ENCODE measurements at places on chromosomes 1 and 21. TPM values are rescaled to one million over a fixed set of nuclear protein-coding genes. Genes with fewer than 3 reads are reported as not detected.

- H3K27me3 ChIP-seq, result no peaks in the 10 kb centered on the region
- no peak overlapping the region for H3K27ac ChIP-seq
- no peaks in the 10 kb centered on the region for H3K4me1 ChIP-seq
- H3K4me3 ChIP-seq, result no peak overlapping the region
- H3K36me3 ChIP-seq, result no peaks in the 10 kb centered on the region
Observed at GRCh38 chr1:247998811-247999210, 14.6 kb upstream of the OR2L5 start.

DNA sequence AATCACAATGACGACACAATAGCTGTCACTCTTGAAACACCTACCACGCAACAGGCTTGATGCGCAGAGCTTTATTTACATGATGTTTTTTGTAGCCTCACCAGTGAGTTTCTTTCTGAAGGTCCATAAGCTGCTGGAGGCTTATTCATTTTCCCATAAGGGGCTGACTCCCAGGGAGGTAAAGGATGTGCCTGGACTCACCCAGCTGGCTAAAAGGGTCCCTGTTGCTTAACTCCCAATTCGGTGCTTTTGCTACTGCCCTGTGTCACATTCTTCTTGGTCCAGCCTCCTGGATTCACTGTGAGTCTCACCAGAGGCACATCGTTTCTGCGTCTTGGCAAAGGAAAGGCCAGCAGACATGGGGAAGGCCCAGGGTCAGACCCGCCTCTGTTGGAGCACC lies 44.6 kb upstream of the OLIG2 start:
- no peak overlapping the region for H3K27ac ChIP-seq
- H3K27me3 ChIP-seq, result no peaks in the 10 kb centered on the region
- DNase-seq, result no peak
- no peak overlapping the region for H3K4me3 ChIP-seq
- no peaks in the 10 kb centered on the region for H3K36me3 ChIP-seq

- no peaks in the 10 kb centered on the region for H3K27me3 ChIP-seq
- DNase-seq, result no peak
- no peaks in the 10 kb centered on the region for H3K36me3 ChIP-seq
- no peak overlapping the region for H3K4me3 ChIP-seq
- no peak overlapping the region for H3K27ac ChIP-seq
Observed at GRCh38 chr1:18413541-18414305, 67.0 kb upstream of the KLHDC7A start.

The CCDC30 gene
- 3.9 TPM for total RNA-seq

DNA sequence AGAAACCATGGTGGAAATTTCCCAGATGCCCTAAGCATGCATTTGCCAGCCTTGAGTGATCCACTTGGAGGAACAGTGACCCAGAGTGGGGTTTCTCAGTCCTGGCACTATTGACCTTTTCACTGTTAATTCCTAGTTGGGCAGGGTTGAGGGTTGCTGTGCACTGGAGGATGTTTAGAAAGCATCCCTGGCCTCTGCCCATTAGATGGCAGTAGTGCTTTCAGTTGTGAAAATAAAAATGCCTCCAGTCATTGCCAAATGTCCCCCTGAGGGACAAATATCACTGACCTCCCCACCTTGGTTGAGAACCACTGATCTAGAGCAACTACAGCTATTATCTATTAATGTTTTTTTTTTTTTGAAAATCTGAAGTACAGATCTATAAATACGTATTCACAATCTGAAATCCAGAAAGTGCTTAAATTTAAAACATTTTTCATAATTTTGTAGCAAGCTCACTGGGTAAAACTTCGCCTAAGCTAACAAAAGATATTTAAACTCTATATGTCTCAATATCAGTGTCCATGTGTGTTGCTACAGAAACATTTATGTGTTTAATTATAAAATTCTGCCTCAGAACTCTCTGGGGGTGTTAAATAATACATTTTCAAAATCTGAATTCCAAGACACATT lies 27.3 kb downstream of the F3 start:
- no peak for DNase-seq
- no peak overlapping the region for H3K27ac ChIP-seq
- no peaks in the 10 kb centered on the region for H3K27me3 ChIP-seq
- no peak overlapping the region for H3K4me3 ChIP-seq

The AMY1C gene
- total RNA-seq, result not detected

DNA sequence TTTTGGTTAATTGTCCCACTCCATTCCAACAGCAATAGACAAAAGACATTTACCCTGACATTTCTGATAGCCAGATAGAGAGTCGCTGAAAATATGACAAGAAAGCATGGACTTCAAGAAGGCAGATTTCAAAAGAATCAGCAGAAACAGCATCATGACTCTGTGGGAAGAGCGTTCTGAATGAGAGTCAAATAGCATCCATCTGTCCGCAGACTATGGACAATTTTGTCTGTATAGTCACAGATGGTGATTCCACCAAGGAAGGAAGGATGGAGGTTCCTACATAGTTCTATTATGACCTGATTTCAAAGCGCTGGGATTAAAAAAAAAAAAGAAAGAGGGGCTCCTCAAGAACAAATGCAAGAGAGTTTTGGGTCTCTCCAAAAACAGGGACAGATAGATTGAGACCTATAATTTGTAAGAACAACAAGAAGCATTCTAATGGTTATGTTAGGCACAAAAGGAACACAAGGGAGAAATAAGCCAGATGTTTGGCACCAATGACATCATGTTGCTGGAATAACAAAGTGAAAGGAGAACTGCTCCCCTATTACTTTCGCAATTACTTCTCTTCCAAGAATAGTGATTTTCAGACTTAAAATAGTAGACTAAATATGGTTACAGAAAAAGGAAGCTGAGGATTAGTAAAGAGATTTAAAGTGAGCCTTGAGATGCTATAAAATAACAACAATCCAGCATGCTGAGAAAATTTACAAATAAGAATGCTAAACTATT lies 28.5 kb downstream of the NIBAN1 start:
- H3K27me3 ChIP-seq, result no peaks in the 10 kb centered on the region
- peaks cover 64% of the 10 kb centered on the region for H3K4me1 ChIP-seq

The CNKSR1 gene
- 0.82 TPM for total RNA-seq

- H3K27ac ChIP-seq, result no peak overlapping the region
- peaks cover 32% of the 10 kb centered on the region for H3K4me1 ChIP-seq
- no peaks in the 10 kb centered on the region for H3K27me3 ChIP-seq
- H3K36me3 ChIP-seq, result no peaks in the 10 kb centered on the region
- no peak overlapping the region for H3K4me3 ChIP-seq
Observed at GRCh38 chr1:111576547-111576946, 43.0 kb upstream of the RAP1A start.

DNA sequence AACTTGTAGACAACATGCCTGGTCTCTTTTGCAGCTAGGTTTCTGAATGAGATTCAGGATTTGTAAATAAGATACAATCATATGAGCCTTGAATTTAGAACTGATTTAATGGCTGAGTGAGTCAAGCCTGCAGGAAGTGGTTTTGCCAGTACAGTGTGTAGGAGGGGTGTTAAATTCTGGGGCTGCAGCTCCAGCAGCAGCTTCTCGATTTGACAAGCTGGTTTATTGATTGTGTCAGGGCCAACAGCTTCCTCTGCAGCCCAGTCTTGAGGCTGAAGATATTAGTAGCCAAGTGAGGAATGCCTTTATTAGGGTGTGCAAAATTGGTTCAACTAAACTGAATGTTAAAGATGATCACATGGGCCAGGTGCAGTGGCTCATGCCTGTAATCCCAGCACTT lies 11.5 kb upstream of the PLA2G5 start:
- no peak overlapping the region for H3K4me3 ChIP-seq
- H3K36me3 ChIP-seq, result no peaks in the 10 kb centered on the region
- no peak for DNase-seq
- peaks cover 12% of the 10 kb centered on the region for H3K4me1 ChIP-seq
- no peaks in the 10 kb centered on the region for H3K27me3 ChIP-seq
- no peak overlapping the region for H3K27ac ChIP-seq

The KCNE2 gene
- total RNA-seq, result not detected

DNA sequence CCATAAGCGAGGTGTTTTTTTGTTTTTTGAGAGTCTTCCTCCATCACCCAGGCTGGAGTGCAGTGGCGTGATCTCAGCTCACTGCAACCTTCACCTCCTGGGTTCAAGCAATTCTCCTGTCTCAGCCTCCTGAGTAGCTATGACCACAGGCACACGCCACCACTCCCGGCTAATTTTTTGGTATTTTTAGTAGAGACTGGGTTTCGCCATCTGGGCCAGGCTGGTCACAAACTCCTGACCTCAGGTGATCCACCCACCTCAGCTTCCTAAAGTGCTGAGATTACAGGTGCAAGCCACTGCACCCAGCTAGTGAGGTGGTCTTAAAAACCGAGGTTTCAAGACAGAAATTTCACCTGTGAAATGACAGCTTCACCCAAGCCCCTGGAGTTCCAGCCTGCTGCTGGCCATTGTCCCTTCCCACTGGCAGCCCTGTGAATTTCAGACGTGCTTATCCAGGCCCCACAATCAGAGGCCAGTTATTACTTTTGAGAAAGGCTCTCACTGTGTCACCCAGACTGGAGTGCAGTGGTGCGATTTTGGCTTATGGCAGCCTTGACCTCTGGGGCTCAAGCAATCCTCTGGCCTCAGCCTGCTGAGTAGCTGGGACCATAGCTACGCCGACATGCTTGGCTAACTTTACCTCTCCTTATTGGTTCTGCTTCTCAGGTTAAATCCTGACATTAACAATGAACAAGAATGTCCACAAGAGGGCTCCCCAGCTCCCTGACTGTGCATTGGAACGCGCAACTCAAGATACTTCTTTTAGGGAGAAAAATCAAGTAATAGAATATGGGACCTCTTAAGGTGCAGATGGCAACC lies 19.4 kb downstream of the ENO1 start:
- no peaks in the 10 kb centered on the region for H3K27me3 ChIP-seq
- peaks cover 28% of the 10 kb centered on the region for H3K4me1 ChIP-seq
- peak overlapping the region; percentile 67 for H3K27ac ChIP-seq
- H3K4me3 ChIP-seq, result no peak overlapping the region

DNA sequence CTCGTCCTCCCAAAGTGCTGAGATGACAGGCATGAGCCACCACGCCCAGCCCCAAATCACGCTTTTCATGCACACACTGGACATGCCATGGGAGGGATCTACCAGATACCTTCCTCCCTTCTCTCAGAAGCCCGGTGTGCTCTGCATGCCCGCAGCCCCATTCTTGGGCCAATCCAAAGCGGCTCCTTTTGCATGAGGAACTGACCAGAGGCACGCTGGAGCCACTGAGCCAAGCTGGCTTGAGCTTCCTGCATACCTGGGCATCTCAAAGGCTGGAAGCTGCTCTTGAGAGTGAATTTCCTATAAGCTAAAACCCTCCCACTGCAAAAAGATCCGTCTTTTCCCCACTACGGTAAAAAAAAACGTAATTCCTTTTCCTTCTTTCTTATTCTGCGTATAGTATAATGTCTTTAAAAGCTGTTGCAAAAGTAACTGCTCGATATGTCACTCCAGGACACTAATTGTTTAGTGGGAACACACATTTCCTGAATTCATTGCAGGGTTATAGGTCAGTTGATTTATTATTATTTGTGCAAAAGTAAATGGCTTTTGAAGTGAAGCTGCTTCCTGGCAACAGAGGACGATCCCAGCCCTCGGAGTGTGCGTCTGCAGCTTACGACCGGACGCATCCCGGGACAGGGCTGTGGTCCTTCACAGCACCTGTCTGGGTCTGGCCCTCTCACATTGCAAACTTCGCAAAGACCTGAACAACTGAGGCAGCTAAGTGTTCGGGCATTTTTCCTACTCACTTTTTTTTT lies 61.8 kb upstream of the ETS2 start:
- no peak overlapping the region for H3K27ac ChIP-seq
- no peak for DNase-seq
- no peaks in the 10 kb centered on the region for H3K27me3 ChIP-seq
- no peak overlapping the region for H3K4me3 ChIP-seq

DNA sequence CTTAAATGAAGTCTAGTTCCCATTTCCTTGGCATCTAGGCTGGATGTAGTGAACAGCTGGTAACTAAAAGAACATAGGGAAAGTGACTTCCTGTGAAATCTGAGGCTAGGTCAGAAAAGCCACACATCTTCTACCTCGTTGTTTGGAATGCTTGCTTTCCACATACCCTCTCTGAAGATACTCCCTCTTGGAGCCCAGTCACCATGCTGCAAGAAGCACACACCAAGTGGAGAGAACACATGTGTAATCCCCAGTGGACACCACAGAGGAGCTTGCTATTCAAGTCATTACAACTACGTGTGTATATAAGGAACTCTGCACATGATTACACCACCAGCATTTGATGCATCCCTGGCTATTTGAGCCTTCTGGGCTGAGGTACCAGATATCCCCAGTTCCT lies 125.9 kb downstream of the RGS21 start:
- H3K27me3 ChIP-seq, result no peaks in the 10 kb centered on the region
- H3K4me1 ChIP-seq, result no peaks in the 10 kb centered on the region
- no peaks in the 10 kb centered on the region for H3K36me3 ChIP-seq
- no peak for DNase-seq
- H3K4me3 ChIP-seq, result no peak overlapping the region

DNA sequence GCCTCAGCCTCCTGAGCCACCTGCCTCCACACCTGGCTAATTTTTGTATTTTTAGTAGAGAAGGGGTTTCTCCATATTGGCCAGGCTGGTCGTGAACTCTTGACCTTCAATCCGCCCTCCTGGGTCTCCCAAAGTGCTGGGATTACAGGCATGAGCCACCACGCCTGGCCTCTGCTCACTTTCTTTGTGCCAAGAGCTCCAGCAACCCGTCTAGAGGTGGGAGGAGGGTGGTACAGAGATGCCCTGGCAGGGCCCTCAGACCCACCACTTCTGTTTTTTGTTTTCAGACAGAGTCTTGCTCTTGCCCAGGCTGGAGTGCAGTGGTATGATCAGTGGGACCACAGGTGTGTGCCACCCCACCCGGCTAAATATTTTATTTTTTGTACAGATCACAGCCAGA lies 6.9 kb upstream of the SYNC start:
- no peak for DNase-seq
- no peaks in the 10 kb centered on the region for H3K27me3 ChIP-seq
- H3K4me3 ChIP-seq, result no peak overlapping the region

The NBPF4 gene
- total RNA-seq, result not detected

Data from sigmoid colon (tissue), 7 donors.